Hematopoietic multipotent progenitor cell treated with erythropoietin and hydrocortisone succinate and interleukin-3 and kit ligand, for 4 days (in vitro differentiated cells): ENCODE measurements at places on chromosomes 4 and X.

- no peak for DNase-seq
Observed at GRCh38 chr4:53183754-53184153, 182.1 kb downstream of the SCFD2 start.

- peak; percentile 33 for DNase-seq
Observed at GRCh38 chrX:1610166-1610565, 4.7 kb upstream of the ASMT start.

DNA sequence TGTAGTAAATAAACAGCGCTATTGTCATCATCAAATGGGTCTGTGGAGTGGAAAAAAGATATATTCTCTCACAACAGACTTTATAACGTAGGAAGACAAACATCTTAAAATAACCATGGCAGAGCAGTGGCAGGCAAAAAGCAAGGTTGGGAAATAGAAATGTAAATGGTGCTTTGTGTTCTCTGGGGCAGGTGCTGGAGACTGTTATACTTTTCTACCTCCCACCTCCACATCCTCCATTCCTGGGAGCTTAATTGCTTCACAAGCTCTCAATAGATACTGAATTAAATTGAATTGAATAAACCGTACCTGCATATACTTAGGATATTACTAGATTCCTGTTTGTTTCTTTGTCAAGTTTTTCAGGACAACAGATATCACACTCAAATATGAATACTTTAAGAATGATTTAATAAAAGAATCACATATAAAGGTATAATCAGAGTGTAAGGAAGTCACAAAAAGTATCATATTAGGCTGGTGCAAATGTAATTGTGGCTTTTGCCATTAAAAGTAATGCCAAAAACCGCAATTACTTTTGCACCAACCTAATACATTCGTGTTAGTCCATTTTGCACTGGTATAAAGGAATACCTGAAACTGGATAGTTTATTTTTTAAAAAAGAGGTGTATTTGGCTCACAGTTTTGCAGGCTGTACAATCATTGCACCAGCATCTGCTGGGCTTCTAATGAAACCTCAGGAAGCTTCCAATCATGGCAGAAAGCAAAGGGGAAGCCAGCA is 367.3 kb downstream of the GRIA2 start:
- no peak for DNase-seq

GRCh38 chr4:121321466-121321865 is 59.4 kb downstream of the QRFPR start:
- no peak for DNase-seq

DNA sequence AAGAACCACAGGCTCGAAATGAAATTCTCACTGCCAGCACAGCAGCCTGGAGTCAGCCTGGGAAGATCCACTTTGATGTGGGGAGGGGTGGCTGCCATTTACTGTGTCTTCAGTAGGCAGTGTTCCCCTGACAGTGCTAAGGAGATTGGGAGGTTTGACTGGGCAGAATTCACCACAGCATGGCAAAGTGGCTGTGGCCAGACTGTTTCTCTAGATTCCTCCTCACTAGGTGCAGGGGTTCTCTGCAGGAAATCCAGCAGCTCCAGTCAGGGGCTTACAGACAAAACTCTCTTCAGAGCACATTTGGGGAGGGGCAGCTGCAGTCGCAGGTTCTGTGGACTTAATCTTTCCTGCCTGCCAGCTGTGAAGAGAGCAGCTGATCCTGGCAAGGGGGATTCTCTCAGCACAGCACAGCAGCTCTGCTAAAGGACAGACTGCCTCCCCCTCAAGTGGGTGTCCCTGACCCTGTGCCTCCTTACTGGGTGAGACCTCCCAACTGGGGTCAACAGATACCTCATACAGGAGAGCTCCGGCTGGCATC is 1174.0 kb downstream of the RAPGEF2 start:
- DNase-seq, result no peak

DNA sequence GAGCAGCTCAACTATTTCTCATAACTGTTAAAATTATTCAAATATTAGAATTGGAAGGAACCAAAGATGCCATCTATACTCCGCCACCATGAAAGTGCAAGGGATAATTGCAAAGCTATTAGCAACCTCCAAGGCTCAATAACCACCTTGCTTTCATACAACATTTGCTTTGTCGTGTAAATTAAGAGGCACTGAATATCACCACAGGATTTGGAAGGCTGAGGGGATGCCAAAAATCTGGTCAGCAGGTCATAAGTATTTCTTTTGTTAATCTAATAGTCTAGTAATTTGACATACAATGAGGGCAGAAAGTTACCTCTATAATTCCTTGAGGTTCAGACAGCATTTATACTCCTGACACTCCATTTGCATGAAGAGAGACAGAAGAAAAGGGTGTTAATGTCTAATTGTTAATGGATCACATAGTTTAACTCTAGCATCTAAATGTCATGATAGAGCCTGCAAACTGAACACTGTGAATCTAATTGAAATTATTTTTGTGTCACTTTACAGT is 200.9 kb upstream of the DIAPH2 start:
- DNase-seq, result no peak

- no peak for DNase-seq
Observed at GRCh38 chrX:54359408-54359807, 1.6 kb upstream of the WNK3 start.

- DNase-seq, result peak; percentile 24
Observed at GRCh38 chr4:70703619-70704214, 15.4 kb downstream of the UTP3 start.

DNA sequence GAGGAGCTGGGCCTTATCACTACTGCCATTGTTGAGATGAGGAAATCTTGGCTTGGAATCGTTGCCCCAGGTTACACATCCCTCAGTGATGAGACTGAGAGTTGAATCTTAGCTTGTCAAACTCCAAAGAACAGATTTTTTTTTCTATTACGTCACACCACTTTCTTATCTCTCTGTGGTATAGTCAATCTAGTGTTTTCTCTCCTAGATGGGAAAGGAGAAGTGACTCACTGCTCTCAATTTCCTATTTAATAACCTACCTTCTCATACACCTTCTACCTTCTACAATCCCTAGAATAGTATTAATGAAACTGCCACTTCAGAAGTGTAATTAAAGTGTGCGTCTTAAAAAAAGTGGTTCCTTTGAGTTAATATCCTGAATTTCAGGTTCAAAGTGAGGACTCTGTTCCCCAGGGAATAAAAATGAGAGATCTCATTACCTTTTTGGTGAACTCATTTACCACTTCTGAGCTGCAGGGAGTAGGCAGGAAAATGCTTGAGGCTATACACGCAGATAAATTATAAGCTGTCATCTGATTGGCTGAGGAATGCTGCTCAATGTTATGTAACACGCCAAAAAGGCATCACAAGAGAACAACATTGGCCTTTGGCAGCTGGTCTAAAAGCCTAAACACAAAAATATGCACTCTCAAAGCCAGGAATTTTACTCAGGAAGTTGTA is 59.3 kb downstream of the MAD2L1 start:
- DNase-seq, result peak; percentile 3

GRCh38 chr4:113699772-113700171 is 61.8 kb downstream of the CAMK2D start:
- no peak for DNase-seq

- peak; percentile 97 for DNase-seq
Observed at GRCh38 chr4:37826295-37827029, at the start of gene PGM2. PGM2 (plus strand) TSS chr4:37826686; CDS start chr4:37826733, 47 bp downstream.

DNA sequence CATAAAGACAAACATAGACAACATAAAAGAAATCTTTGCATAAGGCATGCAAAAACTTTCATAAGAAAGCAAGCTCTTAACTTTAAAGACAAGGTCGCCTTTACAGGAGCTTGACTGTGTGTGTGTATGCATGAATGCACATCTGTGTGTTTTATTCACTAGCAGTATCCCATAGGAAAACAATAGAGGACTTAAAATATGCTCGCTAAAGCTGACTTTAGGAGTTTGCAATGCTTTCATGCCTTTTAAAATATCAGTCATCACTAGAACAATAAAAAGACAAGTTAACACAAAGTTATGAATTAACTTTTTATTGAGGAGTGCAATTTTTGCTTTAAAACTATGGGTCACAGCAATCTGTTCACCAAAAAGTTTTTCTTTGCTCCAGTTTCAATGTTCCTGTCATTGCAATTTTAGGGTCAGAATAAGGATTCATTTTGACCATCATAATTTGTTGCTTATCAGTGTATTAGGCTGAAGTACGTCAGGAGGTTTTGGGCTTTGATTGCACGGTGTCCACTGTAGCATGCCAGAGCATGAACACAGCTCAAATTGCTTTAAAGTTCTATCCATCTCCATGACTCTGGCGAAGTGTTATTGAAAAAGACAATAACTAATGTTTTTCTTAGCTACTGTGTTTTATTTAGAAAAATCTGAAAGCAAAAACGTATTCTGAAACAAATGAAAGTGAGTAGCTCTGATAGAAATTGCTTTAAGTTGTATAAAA is 36.9 kb downstream of the ANXA10 start:
- no peak for DNase-seq

DNA sequence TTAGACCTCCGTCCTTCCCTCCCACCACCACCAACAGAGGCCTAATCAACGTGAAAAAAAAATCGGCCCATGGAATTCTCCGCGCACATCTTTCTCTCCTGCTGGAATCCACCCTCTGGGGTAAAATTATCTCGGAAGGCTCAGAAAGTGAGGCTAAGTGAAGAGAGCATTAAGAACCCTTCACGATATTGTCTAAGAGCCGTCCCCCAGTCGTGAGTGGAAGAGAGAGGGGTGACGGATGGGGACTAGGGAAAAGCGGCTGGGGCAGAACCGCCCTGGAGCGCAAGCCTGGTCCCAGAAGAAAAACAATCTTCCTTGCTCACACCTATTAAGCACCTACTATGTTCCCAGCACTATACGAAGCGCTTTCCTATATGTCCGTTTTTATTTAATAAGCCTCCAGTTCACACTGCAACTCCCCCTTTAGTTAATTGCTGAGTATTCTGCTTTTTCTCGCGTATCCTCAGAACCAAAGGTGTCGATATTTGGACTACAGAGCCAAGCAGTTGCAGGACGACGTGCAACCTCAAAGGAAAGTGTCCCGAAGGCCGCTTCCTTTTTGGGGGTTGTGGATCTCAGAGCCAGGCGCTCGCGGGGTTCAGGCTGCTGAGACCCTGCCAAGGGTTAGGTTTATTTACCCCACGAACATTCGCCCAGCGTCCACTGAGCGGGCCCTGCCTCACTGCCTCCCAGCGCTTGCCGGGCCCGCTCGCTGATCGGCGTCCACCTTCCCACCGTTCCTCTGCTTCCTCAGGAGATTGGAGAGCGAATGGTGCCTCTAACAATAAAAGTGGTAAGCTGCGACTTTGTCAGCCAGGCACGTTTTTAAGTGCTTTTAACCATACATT is 889 bp downstream of the MGARP start:
- peak; percentile 22 for DNase-seq
